Urothelium cell line (cell line): ENCODE measurements at places on chromosomes 2 and 18.

- no peak for DNase-seq
These were observed 8.7 kb downstream of the GYPC start for GRCh38 chr2:126664639-126665038.

- no peak for DNase-seq
These were observed 24.1 kb downstream of the TWIST2 start for GRCh38 chr2:238872026-238872425.

- DNase-seq: peak; percentile 81
These were observed at the start of gene SNTG2 for GRCh38 chr2:950080-950966. Gene SNTG2 (plus strand): TSS chr2:950849. CDS start chr2:950997, 148 bp downstream.

DNA sequence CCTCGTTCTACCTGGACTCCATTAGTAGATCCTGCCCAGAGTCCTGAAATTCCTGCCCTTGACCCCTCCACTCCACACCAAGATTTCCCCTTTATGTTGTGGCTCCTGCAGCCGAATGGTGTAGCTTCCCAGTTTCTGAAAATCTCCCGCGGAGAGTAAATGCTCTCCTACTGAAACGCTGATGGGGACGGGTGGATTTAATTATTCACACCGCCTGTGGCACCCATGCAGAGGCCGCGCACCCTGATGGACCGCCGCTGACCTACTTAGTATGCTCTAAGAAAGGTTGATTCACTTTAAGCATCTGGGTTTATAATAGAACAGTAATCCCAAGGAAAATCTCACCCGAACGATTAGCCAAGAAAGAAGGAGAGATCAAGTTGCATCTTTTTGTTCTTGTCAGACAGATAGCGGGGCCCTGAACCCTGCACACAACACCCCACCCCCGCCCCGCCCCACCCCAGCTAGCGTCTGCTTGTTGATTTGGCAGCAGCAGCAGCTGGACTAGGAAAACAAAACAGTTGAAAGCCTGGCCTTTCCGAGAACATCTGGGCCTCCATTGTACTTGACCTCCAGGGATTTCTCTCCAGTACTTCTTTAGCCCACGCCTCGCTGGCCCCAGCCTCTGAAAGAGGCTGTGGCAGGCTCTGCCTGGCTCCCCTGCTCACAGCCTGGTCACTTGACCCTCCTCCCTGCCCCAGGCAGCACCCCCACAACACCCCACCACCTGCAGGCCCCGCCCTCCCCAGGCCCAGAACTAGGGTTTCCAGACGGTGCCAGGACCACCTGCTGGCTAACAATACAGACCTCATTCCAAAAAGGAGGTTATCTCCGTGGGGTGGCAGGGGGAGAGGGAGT, 53.6 kb downstream of the DPYSL5 start:
- no peak for DNase-seq

DNA sequence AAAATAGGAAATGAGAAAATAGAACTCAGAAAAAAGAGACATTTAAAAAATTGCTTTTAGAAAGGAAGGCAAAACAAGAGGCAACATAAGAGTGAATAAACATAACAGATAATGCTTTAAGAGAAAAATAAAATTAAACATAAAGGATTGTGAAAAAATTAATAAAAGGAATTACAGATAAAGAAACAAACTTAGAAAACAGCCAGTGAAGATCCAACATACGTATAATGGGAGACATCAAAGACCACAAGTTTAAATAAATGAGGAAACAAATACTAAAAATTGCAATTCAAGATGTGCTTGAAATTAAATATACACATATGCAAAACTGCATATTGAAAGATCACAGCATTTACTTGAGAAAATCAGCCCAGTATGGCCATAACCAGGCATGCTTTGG, 448.9 kb downstream of the NBAS start:
- no peak for DNase-seq

DNA sequence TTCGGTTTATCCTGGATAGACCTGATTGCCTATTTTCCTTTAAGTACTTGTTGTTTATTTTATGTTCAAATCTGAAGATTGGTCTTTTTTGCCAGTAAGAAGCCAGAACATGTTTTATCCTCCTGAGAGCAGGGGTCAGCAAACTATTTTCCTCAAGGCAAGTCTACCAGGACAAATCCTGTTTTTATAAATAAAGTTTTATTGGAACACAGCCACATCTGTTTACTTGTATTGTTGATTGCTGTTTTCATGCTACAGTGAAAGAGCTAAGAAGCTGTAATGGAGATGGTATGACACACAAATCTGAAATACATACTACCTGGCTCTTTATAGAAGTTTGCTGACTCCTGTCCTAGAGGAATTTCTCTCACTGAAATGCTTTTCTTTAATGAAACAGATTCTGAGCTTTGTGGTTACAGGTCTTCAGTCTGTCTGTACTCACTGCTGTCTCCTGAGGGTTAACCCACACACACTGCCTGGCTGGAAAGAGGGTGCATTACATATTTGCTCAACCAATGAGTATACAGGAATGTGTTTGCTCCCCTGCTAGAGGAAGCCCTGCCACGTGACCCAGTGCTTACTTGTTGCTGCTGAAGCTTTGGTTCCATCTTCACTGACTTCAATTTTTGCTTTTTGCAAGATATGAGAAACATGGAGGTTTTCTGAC, 22.6 kb downstream of the MRPL44 start:
- no peak for DNase-seq
